Stimulated activated CD4-positive, alpha-beta T cell treated with anti-CD3 and anti-CD28 coated beads, Interleukin-1b, Interleukin-23, amount 100 ng/mL, for 4 hours (primary cell): ENCODE measurements at places on chromosomes 4 and X.

- no peak for DNase-seq
Measured at GRCh38 chrX:48958635-48959094, 1.3 kb upstream of the OTUD5 start.

DNA sequence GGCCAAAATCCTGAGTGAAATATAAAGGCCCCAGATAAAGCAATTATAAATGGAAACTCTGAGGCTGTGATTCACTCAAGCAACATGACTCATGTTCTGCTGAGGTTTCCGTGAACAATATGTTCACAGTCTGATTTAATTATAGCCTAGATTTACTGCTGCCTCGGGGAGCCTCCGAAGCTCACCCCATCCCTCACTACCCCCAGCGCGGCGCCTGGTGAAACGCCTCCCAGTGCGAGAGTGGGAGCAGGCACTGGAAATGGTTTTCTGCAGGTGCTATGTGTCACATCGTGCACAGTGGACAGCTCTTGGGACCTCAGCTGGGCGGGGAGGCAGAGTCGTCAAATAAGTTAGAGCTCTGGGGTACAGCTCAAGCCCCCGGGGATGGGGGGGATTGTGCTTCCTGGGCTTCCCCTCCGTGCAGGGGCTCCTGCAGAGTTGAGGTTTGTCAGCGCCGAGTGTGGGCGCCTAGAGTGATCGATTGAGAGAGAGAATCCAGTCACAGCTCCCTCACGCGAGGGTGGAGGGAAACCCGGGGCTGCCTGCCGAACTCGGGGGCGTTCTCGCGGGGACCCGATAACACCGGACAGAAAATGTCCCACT lies 110.6 kb downstream of the PHKA2 start:
- no peak for DNase-seq

GRCh38 chr4:2924286-2924685 lies 38.9 kb downstream of the NOP14 start:
- DNase-seq = no peak

DNA sequence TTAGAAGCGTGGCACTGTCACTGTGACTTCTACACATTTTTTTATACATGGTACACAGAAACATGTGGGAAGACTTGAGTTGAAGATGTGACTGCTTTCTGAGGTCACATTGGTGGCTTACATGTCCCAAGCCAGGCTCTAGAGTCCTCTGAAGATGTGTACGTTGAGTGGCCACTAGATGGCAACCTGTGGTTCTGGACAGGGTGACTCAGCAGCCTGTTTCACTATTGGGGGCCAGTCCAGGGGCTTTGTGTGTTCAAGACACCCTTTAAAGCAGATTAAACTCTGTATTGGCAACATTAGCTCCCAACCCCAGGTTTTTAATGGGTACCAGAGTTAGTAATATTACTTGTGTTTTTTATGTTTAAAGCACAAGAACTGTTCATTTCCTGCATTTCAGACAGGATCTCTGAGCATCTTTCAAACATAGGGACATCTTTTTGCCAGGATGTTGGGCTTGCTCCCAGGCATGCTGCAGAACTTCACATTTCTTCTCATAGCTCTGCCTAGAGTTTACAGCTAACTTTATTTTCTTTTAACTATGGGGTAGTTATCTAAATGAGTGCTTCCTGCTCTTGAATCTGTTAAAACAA lies 53.0 kb downstream of the DCUN1D4 start:
- peak; percentile 27 for DNase-seq

DNA sequence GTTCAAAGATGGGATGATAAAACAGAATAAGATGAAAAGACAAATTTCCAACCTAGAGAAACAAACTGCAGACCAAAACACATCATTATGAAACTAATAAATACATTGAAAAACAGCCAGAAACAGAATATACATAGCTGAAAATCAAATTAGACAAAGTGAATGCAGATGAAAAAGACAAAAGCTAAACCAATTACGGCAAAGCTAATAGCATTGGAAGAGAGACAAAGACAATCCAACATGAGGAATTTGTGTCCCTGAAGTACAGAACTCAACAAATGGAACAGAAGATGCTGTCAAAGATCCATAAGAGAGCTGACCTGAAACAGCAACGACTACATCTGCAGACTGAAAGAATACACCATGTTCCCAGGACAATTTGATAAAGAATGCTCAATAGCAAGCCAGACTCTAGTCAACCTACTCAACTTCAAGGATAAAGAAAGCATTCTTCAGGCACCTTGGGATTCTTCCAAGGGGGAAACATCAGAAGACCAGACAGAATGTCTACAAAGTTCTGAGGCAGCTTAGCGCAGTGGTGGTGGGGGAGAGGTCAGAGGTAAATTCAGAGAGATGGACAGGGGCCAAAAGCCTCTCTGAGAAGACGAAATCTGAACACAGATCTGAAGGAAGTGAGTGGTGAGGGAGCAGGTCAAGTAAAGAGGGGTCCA lies 27.4 kb upstream of the IRAK1 start:
- DNase-seq = no peak

- DNase-seq = no peak
Measured at GRCh38 chrX:149040873-149041535, 464.1 kb downstream of the IDS start.

- no peak for DNase-seq
Measured at GRCh38 chr4:78671903-78672815, 104.0 kb upstream of the BMP2K start.

DNA sequence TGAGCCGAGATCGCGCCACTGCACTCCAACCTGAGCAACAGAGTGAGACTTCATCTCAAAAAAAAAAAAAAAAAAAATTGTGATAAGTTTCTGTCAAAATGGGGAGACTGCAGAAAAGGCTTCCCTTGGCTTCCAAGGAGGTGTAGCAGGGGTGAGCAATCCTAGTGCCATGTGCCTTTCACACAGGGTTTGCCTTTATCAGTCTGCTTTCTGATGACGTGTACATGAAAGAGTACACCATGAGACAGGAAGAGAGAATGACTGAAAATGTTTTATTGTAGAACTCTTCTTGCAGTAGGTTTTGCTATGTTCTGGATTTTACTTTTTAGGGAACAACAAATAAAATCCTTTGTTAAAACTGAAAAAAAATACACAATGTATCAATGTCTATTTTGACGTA lies 23.4 kb upstream of the ZFP42 start:
- DNase-seq = no peak

- DNase-seq = no peak
Measured at GRCh38 chr4:110602061-110602460, 20.8 kb downstream of the PITX2 start.

DNA sequence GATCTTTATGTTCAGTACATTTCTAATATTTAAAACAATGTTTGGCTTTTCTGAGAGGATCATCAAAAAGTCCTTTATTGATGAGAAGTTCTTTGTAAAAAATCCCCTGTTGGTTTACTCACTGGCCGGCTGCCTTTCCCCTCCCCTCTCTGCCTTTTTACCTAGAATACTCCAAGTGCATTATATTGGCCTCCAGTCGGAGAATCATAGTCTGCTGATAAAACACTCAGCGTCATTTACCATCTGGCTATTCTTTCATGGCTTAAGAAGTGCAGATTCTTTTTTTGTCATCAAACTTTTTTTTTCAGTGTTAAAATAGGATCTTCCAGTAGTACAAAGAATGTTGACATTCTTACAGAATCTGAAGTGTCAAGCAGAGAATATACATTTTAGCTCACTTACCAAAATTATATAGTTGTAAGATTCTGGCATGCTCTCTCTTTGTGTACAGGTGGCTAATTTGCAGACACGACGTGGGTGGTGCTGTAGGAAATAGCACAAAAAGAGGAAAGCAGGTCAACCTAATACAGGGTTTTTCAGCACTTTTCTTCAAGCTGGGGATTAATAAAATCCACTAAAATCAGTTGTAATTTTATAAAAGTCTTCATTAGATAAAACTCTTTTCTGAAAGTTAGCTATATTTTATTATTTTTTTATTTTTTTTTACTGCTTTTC lies 731.8 kb downstream of the KCTD8 start:
- no peak for DNase-seq

- DNase-seq = no peak
Measured at GRCh38 chrX:133175162-133175561, 43.0 kb downstream of the TFDP3 start.

GRCh38 chr4:139838811-139839210 lies 173.2 kb downstream of the MGST2 start:
- no peak for DNase-seq

DNA sequence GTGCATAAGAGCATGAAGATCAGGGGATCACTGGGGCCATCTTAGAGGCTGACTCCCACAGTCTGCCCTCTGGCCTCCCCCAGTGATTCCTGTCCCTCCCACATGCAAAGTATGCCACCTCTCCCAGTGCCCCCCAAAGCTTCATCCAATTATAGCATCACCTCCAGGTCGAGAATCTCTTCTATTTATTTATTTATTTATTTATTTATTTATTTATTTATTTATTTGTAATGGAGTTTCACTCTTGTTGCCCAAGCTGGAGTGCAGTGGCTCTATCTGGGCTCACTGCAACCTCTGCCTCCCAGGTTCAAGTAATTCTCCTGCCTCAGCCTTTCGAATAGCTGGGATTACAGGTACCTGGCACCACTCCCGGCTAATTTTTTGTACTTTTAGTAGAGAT lies 50.1 kb downstream of the BCORL1 start:
- DNase-seq = no peak

GRCh38 chr4:10169839-10170387 lies 53.3 kb upstream of the WDR1 start:
- DNase-seq = no peak

DNA sequence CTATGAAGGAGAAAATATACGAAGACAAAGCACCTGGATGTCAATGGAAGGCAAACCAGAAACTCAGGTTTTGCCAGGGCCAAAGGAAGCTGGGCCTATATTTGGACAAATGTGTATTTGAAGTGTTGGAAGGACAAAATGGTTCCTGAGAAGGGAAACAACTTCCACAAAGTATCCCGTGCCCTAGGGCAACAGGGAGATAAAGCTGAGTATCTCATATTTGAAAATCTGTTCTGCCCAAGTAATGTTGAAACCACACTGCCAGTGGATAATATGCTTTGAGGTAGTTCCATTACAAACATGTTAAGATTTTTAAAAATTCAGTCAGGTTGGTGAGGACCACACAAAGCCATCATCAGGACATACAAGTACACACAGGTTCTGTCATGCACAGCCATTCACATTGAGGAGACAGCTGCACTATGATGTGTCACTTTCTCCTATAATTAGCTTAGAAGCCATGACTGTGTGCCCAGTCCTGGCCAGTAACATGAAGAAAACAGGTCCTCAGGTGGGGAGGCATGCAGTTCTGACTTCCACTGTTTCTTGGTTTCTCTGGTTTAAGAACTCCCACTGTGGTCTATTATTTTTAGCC lies 116.4 kb downstream of the PWWP3B start:
- DNase-seq = no peak

- DNase-seq = peak; percentile 70
Measured at GRCh38 chrX:68827848-68828624, 785 bp upstream of the EFNB1 start.

DNA sequence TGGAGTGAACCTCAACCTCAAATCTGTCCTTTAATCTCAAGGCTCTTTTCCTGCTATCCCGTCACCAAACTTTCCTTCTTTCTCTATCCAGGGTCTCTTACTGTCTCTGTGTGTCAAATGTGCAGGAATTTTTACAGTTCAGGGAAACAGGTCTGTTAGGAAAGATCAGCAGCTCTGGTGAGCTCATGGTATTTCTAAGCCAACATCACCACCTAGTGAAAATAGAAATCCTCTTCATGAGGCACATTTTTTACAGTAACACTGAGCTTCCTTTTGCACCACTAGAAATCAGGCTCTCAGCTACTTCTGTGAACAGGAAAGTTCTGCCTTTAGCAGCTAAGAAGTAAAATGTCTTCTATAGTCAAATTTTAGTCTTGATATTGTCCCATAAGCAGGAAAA lies 39.6 kb downstream of the NUDT11 start:
- no peak for DNase-seq

- DNase-seq = no peak
Measured at GRCh38 chr4:138092060-138092459, 150.1 kb downstream of the SLC7A11 start.

DNA sequence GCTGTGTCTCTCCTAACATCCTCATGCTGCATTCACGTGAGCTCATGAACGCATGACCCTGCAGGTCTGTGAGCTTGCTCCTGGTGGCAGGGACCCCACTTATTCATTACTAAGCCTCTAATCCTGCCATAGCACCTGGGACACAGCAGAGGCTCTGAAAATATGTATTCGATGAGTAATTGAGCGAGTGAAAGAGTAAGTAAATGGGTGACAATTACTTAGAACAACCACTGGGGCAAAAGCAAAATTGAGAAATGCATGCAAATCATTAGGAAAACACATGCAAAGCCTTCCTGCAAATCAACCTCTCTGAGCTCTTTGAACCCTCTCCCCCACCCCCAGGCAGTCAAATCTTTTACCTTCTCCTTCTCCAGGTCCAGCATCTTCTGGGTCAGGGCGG lies 23.6 kb upstream of the C4orf50 start:
- DNase-seq = no peak

DNA sequence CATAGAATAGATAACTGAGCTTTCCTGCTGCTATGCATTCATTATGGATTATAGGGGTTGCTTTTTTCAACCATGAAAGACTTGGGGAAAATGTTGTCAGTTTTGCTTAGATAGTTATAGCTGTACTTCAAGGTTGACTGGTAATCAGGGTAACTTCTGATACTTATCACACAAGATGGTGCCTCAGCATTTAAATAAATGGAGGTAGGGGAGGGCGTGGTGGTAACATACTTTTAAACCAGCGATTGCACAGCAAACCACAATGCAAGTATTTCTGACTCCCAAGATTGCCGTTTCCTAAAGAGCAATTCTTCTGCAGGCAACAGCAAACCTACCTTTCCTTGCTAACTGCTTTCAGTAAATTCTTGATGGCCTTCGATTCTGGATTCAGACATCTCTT lies 1.3 kb downstream of the CXCL10 start:
- no peak for DNase-seq

DNA sequence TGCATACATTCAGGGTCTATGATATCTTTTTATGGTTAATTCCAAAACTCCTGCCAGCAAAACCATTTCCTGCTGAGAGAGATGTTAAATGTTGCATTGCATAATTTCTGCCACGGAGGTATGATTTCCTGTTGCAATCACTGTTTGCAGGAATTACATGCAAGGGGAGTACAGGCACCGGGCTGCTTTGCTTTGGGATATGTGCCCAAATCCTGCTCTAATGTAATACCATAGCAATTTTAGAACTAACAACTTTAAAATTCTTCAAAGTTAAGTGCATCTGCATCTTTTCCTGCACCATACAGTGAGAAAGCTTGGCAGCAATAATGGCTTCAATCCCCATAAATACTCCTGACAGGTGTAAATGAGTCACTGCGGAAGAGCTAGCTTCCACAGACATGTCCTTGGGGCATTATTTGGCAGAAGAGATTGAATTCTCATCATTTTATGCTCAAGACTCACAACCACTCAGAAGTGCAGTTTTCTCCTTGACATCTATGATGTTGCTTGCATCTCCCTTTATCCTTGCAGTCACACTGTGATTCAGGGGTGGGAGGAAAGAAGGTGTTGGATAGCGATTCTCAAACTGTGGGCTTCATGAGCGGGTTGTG lies 29.6 kb downstream of the TRIM2 start:
- no peak for DNase-seq

GRCh38 chrX:13607996-13608365 lies 38.6 kb downstream of the EGFL6 start:
- DNase-seq = no peak

GRCh38 chr4:114694770-114695169 lies 96.2 kb downstream of the UGT8 start:
- no peak for DNase-seq

- DNase-seq = no peak
Measured at GRCh38 chrX:38627683-38628082, 66.3 kb downstream of the TSPAN7 start.
